ENCODE measurements at places on chromosomes 7 and 10.

GRCh38 chr7:41954976-41955375 is 252.1 kb upstream of the INHBA start:
- H3K27me3 ChIP-seq: no peaks in the 10 kb centered on the region
- DNase-seq: no peak
- H3K4me1 ChIP-seq: peaks cover 23% of the 10 kb centered on the region
- no peak overlapping the region for H3K27ac ChIP-seq

GRCh38 chr10:67115972-67116371 is 190.1 kb downstream of the LRRTM3 start:
- no peak overlapping the region for H3K27ac ChIP-seq
- no peak for DNase-seq
- no peaks in the 10 kb centered on the region for H3K27me3 ChIP-seq
- no peaks in the 10 kb centered on the region for H3K36me3 ChIP-seq
- H3K4me3 ChIP-seq: no peak overlapping the region

GRCh38 chr7:54817152-54817551 is 58.1 kb upstream of the SEC61G start:
- no peaks in the 10 kb centered on the region for H3K36me3 ChIP-seq
- peaks cover 37% of the 10 kb centered on the region for H3K27me3 ChIP-seq
- no peak overlapping the region for H3K4me3 ChIP-seq
- peaks cover under 1% of the 10 kb centered on the region for H3K4me1 ChIP-seq
- no peak overlapping the region for H3K27ac ChIP-seq

DNA sequence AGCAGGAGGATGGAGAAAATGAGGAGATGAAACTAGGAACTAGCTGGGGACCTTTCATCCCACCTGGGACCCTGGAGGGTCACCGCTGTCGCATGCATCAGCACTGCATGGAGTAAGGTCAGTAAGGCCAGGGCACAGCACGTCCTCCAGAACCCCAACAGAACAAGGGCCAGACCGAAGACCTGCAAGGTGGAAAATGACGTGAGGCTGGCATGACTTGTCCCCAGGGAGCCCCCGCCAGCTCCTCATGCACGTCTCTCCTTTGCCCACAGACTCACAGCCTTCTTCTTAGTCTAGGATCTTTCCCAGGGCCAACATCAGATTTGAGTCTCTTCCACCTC is 4.7 kb downstream of the ZNF488 start:
- H3K4me3 ChIP-seq: no peak overlapping the region
- peaks cover 68% of the 10 kb centered on the region for H3K27me3 ChIP-seq
- no peak for DNase-seq
- no peaks in the 10 kb centered on the region for H3K36me3 ChIP-seq
- no peaks in the 10 kb centered on the region for H3K4me1 ChIP-seq
- H3K27ac ChIP-seq: no peak overlapping the region

- H3K4me3 ChIP-seq: no peak overlapping the region
- H3K36me3 ChIP-seq: no peaks in the 10 kb centered on the region
- peaks cover 12% of the 10 kb centered on the region for H3K4me1 ChIP-seq
- H3K27ac ChIP-seq: no peak overlapping the region
- peaks cover 51% of the 10 kb centered on the region for H3K27me3 ChIP-seq
These were observed 96.7 kb upstream of the PDCD4 start for GRCh38 chr10:110775020-110775375.

- H3K27me3 ChIP-seq: no peaks in the 10 kb centered on the region
- DNase-seq: peak; percentile 79
- peak overlapping the region; percentile 23 for H3K27ac ChIP-seq
- no peak overlapping the region for H3K4me3 ChIP-seq
These were observed 87.6 kb downstream of the XRCC2 start for GRCh38 chr7:152588350-152588749.

GRCh38 chr10:79246209-79246581 is 101.1 kb upstream of the PPIF start:
- DNase-seq: peak; percentile 84
- H3K4me3 ChIP-seq: no peak overlapping the region
- no peaks in the 10 kb centered on the region for H3K36me3 ChIP-seq
- peaks cover 44% of the 10 kb centered on the region for H3K4me1 ChIP-seq

GRCh38 chr7:107600816-107601215 is 20.8 kb downstream of the BCAP29 start:
- H3K27me3 ChIP-seq: no peaks in the 10 kb centered on the region
- H3K36me3 ChIP-seq: peaks cover 33% of the 10 kb centered on the region
- peaks cover 10% of the 10 kb centered on the region for H3K4me1 ChIP-seq
- H3K4me3 ChIP-seq: no peak overlapping the region
- H3K27ac ChIP-seq: no peak overlapping the region

DNA sequence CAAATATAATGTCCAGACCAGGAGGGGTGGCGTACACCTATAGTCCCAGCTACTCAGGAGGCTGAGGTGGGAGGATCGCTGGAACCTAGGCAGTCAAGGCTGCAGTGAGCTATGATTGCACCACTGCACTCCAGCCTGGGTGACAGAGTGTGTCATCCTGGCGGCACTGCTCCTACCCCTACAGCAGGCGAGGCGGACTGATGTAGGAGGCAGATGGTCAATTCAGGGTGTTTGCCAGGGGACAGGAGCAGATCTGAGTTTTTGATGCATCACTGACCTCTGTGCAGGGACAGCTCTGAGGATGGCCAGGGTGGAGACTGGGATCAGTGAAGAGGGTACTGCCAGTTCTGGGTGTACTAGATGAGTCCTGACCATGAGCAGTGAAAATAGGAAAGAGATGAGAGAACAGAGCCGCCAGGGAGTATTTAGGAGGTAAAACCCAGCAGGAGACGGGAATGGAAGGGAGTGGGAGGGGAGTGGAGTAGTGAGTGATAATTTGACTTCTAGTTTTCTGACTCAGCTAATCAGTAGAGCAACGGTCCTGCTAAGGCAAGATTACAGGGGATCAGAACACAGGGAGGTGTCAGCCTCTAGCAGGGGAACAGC is 75.3 kb downstream of the HIP1 start:
- H3K4me1 ChIP-seq: no peaks in the 10 kb centered on the region
- no peak overlapping the region for H3K4me3 ChIP-seq
- peak; percentile 10 for DNase-seq
- no peaks in the 10 kb centered on the region for H3K36me3 ChIP-seq

DNA sequence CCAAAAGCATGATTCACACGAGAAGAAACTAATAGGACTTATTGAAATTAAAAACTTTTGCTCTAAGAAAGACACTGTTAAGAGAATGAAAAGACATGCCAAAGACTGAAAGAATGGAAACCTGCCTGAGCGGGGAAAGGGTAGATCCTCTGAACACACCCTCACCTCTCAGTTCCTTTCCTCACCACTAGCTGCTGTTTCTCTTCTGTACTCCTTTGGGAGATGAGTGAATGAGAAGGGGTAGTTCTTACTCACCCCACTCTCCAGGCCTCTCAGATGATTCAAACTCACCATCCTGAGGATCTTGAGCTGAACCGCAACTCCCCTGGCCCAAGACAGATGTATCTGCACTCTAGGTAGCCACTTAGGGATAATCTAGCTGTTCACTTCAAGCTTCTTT is 41.9 kb downstream of the IQUB start:
- H3K36me3 ChIP-seq: no peaks in the 10 kb centered on the region
- H3K27me3 ChIP-seq: no peaks in the 10 kb centered on the region
- DNase-seq: peak; percentile 19
- H3K4me1 ChIP-seq: no peaks in the 10 kb centered on the region

DNA sequence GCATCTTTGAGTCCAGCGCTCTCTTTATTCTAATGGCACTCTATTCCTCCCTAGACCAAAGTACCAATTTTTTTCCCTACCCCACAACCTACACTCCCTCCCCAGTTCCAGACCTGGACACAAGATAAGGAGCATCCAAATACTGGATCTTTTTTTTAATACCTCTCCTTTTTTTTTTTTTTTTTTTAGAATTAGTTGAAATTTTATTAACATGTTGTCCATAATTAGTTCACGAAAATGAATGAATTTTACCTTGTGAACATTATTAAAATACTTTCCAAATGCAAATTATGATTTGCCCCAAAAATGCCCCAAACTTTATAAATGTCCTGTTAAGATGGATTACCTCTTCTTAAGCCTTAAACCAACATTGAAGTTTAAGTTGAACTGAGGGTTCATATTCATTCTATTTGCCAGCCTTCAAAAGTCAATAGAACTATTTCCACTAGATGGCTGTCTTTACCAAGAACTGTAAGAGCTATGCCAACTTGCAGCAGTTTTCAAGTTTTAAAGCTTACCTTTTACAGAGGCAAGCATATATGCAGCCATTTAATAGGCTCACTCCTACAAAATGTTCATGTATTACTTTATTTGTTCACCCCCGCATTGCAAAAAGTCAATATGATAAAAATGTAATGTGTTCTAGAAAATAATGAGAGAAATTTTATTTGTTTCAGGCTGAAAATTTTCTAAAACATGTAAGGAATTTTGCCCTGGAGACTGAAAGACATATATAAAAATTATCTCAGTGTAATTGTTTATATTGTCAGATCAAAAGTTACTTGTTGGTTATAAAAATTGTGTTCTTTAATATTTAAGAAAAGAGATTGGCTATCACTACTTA is 39.7 kb upstream of the TNKS2 start:
- peaks cover 9% of the 10 kb centered on the region for H3K4me1 ChIP-seq
- H3K27ac ChIP-seq: no peak overlapping the region
- no peak overlapping the region for H3K4me3 ChIP-seq
- peak; percentile 72 for DNase-seq

- H3K36me3 ChIP-seq: no peaks in the 10 kb centered on the region
- H3K27me3 ChIP-seq: no peaks in the 10 kb centered on the region
- no peak overlapping the region for H3K4me3 ChIP-seq
These were observed 14.8 kb upstream of the PRR15 start for GRCh38 chr7:29548823-29549222.

- no peak for DNase-seq
- no peaks in the 10 kb centered on the region for H3K27me3 ChIP-seq
- H3K4me3 ChIP-seq: no peak overlapping the region
These were observed 119.4 kb upstream of the INHBA start for GRCh38 chr7:41822259-41822817.

GRCh38 chr7:7772397-7772821 is 54.0 kb upstream of the RPA3 start:
- H3K27ac ChIP-seq: no peak overlapping the region
- DNase-seq: no peak
- H3K27me3 ChIP-seq: no peaks in the 10 kb centered on the region
- no peaks in the 10 kb centered on the region for H3K36me3 ChIP-seq
- H3K4me1 ChIP-seq: 0 out of 2 replicates have a peak, but pooled peaks cover 5% of the 10 kb centered on the region

GRCh38 chr10:119263951-119264617 is 56.7 kb downstream of the GRK5 start:
- no peak overlapping the region for H3K27ac ChIP-seq
- no peaks in the 10 kb centered on the region for H3K36me3 ChIP-seq
- H3K4me3 ChIP-seq: no peak overlapping the region
- no peaks in the 10 kb centered on the region for H3K27me3 ChIP-seq
- peak; percentile 7 for DNase-seq
- 0 out of 2 replicates have a peak, but pooled peaks cover 7% of the 10 kb centered on the region for H3K4me1 ChIP-seq
